ENCODE measurements at places on chromosomes 4 and X.

DNA sequence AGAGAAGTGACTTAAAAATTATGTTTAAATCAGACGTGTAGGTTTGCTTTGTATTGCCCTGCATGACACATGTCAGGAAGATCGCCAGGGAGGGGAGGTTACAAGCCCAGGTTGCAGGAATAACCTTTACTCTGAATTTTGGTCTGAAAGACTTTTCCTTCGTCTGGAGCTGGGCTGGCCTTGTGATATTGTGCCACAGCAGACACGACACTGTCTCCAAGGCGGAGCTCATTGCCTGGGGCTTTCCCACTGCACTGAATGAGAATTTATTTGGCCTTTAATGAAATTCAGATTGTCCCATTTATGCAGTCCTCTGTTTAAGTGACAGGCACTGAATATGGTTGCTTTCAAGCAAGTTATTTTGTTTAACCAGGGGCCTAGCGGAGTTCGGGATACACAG, 45.1 kb downstream of the RHOH start:
- no peak for DNase-seq

- DNase-seq: no peak
Observed at GRCh38 chr4:182324282-182324681, 81.1 kb downstream of the TENM3 start.

GRCh38 chrX:124028182-124028581, 66.7 kb downstream of the STAG2 start:
- no peak for DNase-seq

DNA sequence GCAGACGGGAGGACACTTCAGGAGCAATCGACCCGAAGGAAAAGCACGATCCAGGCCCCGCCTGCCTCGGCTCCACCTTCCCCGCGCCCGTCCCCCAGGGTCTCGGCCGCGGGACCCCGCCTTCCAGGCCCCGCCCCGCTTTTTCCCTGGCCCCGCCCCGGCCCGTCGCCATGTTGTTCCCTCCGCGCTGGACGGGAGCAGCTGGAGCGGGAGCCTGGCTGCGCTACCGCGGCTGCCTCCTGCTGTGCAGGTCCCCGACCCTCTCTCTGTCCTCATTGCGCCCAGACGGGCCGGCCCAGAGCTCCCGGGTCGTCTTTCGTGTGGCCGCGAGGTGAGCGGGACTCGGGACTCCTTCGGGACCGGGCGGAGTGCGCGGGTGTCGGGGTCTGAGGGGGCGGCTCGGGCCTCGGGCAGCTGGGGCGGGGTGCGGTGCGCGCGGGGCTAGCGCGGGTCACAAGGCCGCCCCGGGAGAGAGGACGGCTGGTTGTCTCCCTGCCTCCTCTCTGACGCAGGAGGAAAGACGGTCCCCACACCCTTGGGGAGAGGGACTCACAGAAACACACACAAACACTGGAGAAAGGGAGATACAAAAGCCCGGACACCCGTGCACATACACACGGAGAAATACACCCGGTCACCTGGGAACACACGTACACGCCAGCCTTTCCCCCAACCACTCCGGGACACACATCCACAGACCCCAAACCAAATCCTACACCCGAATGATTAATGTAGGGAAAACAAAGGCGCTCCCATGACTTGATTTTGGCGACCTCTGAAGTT, at the start of gene RAB9A:
Gene RAB9A (plus strand): TSS at position 171 of the 783 bp plus-strand sequence. CDS start 19,619 bp downstream, outside the sequence.
- no peak for DNase-seq

DNA sequence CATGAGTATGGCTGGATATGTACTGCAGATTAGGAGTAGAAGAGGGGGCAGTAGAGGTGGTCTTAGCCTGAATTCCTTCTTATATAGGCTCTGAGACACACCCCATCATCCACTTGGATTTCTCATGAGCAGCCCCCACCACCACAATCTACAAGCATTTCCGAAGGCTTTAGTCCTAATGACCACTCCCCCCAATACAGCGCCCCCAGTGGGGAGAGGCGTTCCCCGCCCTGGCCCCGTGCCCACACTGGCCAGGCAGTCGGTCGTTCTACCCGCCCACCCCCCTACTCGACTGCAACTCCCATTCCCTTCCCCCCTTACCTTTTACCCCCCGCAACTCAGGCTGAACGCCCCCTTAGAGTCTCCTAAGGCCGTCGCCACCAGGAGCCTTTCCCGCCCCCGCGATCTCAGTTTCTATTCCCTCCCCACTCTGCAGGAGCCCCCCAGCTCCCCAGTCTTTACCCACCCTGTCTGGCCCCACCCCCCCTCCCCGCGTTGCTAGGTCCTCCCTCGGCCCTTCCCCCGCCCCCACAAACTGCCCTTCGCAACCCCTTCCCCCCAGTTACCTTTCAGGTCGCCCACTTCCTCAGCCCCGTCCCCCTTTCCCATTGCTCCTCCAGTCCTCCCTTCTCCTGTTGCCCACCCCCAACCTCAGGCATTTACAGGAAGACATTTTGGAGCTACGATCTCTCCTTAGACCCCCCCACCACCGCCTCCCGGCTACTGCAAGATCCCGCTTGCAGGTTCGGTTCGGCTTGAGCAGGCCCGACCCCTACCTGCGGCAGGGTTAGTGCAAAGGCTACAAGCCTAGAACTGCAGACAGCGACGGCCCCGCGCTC, 468 bp downstream of the ZMYM3 start:
- DNase-seq: no peak

DNA sequence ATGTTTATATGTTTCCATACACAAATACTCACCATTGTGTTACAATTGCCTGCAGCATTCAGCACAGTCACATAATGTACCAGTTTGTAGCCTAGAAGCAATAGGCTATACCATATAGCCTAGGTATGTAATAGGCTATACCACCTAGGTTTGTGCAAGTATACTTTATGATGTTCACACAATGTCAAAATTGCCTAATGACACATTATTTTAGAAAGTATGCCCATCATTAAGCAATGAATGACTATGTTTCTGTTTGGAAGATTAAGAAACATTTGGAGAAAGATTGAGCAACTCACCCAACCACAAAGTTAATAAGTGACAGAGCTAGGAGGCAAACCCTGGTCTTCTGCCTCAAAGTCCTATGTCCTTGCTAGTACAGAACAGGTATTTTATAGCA, 96.8 kb upstream of the GRIA3 start:
- no peak for DNase-seq

DNA sequence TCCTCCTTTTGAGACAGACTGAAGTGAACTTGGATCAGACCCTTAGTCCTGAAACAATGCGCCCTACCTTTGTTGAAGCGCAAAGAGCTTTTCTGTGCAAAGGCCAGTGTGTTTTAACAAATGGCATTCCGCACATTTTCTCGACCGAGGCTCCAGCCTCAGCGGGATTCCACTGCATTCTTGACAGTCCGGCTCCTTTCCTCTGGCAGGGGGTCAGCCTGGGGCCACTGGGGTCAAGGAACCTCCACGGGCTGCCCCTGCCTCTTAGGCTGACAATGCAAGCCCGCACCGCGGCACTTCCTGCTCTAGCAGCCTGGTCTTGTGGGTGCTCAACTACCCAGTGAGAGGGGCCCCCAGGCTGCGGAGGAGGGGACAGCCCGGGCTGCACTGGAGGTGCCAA, 47.2 kb upstream of the TFDP3 start:
- DNase-seq: no peak

DNA sequence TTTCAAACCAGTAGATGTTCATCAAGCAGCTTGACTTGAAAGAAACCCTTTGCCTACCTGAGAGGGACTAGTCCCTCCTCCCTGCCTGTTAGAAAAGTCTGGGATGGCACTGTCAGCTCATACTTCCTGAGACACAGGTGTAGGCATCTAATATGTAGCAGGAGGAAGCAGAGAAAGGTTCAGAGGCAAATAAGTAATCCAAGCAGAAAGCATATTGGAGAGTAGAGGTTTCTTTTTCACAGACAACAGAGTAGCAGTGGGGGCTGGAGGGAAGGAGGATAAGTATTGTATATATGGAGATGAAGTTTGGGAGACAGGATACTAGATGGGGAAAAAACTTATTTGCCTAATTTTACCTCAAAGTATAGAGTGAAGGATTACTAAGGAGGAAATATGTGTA, 81.5 kb downstream of the FNIP2 start:
- no peak for DNase-seq

- no peak for DNase-seq
Observed at GRCh38 chr4:81737865-81738559, 266.3 kb upstream of the RASGEF1B start.

DNA sequence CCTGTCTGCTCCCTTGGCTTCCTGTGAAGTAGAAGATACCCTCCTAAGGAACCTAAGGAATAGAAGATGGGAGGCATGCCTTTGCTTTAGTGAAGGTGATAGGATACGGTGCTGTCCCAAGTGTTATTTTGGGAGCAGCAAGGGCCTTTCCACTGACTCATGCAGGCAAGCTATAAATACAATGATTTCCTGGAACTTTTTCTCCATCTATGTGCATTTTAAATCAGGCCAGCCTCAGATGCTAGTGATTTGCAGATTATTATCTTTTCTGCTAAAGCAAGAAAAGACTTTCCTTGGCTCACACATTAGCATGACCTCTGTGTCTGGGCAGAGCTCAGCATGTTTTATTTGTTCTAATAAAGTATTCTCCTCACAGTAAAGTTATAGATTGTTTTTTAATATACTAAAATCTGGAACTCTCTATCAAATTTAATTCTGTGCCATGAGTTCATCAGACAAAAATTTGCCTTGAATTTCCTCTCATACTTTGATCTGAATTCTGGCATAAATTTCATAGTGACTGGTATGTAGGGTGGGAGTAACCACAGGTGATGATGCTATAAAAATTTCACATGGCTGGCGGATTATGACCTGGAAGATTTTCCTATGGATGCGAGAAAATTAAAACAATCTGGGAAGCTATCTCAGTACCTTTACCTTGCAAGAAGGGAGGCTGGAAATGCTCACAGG, 131.7 kb downstream of the REPS2 start:
- no peak for DNase-seq

DNA sequence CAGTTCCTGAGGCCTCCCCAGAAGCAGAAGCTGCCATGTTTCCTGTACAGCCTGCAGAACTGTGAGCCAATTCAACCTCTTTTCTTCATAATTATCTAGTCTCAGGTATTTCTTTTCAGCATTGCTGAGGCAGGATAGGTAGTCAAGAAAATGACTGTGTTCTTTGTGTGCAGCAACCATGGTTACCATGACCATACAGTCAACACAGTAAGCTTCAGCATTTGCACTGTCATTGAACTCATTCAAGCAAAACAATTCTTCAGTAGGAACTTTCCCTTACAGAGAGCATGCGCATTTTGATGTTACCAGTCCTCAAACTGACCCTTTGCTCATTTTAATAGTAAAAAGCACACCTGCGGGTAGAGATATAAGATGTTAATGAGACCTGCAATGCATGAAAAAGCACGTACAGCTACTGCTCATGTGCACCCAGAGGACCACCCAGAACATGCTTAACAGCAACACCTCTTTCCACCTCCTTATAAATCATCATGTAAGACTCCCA, 180.8 kb downstream of the PRKX start:
- DNase-seq: no peak

All from smooth muscle cell of the brain vasculature (primary cell).